Stimulated activated naive CD4-positive, alpha-beta T cell treated with Interleukin-2 at 50 U/mL for 16 hours (primary cell): ENCODE measurements at places on chromosomes 2 and 18.

GRCh38 chr2:28639836-28640235 lies 111.8 kb upstream of the PPP1CB start:
- no peak for DNase-seq

DNA sequence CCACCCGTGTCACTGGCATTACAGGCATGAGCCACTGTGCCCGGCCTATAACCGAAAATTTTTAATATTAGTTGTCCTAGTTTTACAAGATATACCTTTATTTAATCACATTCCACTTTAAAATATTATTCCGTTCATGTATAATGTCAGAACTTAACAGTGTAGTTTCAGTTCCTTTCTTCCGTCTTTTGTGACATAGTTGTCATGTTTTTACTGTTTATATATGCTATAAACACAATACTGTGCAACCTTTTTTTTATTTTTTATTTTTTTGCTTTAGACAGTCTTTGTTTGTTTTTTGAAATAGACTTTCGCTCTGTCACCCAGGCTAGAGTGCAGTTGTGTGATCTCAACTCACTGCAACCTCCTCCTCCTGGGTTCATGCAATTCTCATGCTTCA lies 129.5 kb upstream of the TTC27 start:
- no peak for DNase-seq

DNA sequence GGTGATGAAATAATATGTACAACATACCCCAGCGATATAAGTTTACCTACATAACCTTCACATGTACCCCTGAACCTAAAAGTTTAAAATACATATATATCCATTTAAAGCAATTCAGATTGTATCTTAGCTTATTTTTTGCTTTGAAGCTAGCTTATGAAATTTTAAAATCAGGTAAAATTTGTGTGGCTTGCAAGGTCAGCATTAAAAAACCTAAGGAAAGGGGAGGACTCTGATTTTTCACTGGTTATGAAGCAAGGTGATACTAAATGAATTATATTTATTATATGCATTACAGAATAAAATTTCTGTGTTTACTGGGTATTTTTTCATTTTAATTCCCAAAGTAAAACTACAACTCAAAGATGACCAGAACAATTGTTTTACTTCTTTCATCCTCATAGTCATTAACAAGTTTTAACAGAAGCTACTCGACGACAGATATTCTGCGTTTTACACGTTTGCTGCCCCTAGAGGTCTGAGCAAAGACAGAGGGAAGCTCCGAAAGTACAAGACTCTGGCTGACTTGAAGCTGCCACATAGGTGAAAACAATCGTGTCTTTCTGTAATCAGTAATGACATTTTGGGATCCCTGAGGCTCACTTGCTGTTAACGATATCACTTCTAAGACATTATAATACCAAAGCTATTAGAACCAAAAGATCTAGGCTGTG lies 17.1 kb downstream of the PKP4 start:
- DNase-seq = no peak

GRCh38 chr18:79944126-79944731 lies 7.2 kb downstream of the SLC66A2 start:
- DNase-seq = no peak

GRCh38 chr18:47802802-47803201 lies 127.7 kb downstream of the SMAD2 start:
- DNase-seq = no peak

- no peak for DNase-seq
These were observed 300.3 kb downstream of the CYRIA start for GRCh38 chr2:16365366-16365765.

- no peak for DNase-seq
These were observed 9.9 kb upstream of the NFATC1 start for GRCh38 chr18:79385708-79386341.

DNA sequence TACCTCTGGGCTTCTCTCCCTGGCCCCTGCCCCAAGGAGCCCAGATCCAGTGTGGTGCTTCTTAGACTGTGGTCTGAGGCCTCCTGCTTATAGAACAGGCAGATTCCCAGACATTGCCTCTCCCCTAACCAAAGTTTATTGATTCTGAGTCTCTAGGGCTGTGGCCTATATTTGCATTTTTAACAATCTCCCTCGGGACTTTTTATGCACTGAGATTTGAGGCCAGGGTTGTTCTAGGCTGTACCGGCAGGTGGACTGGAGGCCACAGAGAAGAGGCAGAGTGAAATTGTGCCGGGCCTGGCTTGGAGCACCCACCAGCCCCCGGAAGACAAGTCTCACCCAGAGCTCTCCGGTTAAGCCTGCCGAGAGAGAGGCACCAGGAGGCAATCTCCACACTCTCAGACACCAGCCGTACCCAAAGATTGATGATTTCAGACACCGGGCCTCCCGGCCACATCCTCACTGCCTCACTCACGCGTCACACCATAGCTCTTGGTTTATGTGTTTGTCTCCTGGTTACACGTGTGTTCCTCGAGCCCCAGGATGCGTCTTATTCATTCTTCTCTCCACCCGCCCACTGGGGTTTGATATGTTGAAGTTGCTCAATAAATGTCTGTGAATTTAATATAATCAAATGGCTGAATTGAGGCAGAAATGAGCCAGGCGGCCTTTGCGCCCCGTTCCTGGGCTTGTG lies 203.7 kb downstream of the KLHL29 start:
- no peak for DNase-seq

DNA sequence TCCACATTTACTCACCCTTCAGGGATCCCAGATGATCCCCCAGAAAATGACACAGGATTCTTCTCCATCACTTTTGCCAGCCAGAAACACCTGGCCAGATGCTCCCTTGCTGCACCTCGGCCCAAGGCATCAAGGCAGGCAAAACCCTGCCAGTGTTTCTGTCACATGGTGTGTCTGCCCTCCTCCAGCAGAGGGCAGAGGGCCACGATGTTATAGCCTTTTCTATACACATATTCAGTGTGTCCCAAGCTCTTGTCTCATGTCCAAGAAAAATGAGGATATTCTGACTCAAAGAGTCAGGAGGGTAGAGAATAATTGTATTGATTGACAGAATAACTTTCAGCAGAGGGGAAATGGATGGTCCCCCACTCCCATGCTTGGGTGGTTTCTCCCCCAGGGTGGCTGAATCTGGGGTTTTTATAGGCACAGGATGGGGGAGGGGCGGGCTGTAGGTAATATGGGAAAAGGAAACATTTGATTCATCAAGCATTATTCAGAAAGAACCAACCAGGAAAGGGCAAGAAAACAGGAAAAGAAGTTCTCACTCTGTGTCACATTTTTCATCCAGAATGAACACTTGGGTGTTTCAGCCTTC lies 933.9 kb downstream of the TRIB2 start:
- no peak for DNase-seq
